Activated CD4-positive, alpha-beta T cell treated with anti-CD3 and anti-CD28 coated beads, Interleukin-2, amount 10 ng/mL, durations not matched to agents 7 days and 5 days (primary cell): ENCODE measurements at places on chromosomes 7 and 10. TPM values are rescaled to one million over a fixed set of nuclear protein-coding genes. Genes with fewer than 3 reads are reported as not detected.
A peak's percentile ranks its signal among the peaks of the same experiment; 100 is the strongest.

- peaks cover 8% of the 10 kb centered on the region for H3K4me1 ChIP-seq
- no peak overlapping the region for H3K27ac ChIP-seq
- no peak overlapping the region for H3K4me3 ChIP-seq
- peaks cover 1% of the 10 kb centered on the region for H3K27me3 ChIP-seq
- no peaks in the 10 kb centered on the region for H3K36me3 ChIP-seq
- DNase-seq, result no peak
Observed at GRCh38 chr10:101848408-101848807, 4.8 kb upstream of the KCNIP2 start.

GRCh38 chr10:112813866-112814591, 136.0 kb upstream of the TCF7L2 start:
- H3K4me3 ChIP-seq, result no peak overlapping the region
- no peak overlapping the region for H3K27ac ChIP-seq
- no peaks in the 10 kb centered on the region for H3K27me3 ChIP-seq
- DNase-seq, result no peak
- H3K4me1 ChIP-seq, result peaks cover 28% of the 10 kb centered on the region

GRCh38 chr10:73997461-73997786, 492 bp upstream of the VCL start:
- H3K4me1 ChIP-seq, result peaks cover 66% of the 10 kb centered on the region
- peak overlapping the region; percentile 98 for H3K27ac ChIP-seq
- H3K36me3 ChIP-seq, result peaks cover 27% of the 10 kb centered on the region
- no peaks in the 10 kb centered on the region for H3K27me3 ChIP-seq

GRCh38 chr10:35420044-35420443, 83.7 kb downstream of the CCNY start:
- no peak overlapping the region for H3K27ac ChIP-seq
- peaks cover 3% of the 10 kb centered on the region for H3K36me3 ChIP-seq
- no peak overlapping the region for H3K4me3 ChIP-seq
- DNase-seq, result no peak
- peaks cover 10% of the 10 kb centered on the region for H3K4me1 ChIP-seq

GRCh38 chr7:37281368-37282092, 167.1 kb downstream of the ELMO1 start:
- DNase-seq, result no peak
- peaks cover 15% of the 10 kb centered on the region for H3K36me3 ChIP-seq
- H3K27ac ChIP-seq, result no peak overlapping the region
- no peaks in the 10 kb centered on the region for H3K27me3 ChIP-seq

DNA sequence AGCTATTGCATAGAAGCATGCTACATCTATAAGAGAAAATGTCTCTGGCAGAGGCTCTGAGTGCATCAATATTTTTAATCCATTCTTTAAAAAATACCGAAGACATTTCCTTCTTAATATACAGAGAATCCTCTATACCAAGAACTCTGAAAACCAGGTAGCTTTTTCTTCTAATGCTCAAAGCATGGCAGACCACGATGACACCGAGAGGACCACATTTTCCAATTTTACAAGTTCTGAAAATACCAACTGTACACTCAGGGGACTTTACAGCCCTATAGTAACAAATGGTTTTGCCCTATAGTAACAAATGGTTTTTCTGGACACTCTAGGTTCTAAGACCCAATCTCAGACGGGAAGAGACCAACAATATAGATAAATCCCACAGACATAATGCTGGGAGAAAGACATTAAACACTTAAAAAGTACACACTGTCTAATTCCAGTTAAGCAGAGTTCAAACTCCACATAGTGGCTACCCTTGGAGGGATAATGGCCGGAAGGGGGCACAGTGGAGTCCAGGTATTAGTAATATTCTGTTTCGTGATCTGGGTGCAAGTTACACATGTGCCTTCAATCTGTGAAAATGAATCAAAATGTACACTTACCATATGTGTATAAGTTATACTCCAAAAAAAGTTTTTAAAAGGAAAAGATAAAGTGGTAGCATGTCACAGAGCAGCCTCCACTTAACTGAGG, 26.2 kb downstream of the CCDC6 start:
- H3K4me1 ChIP-seq, result peaks cover 61% of the 10 kb centered on the region
- no peak overlapping the region for H3K4me3 ChIP-seq
- H3K27me3 ChIP-seq, result no peaks in the 10 kb centered on the region
- no peak overlapping the region for H3K27ac ChIP-seq
- DNase-seq, result no peak

DNA sequence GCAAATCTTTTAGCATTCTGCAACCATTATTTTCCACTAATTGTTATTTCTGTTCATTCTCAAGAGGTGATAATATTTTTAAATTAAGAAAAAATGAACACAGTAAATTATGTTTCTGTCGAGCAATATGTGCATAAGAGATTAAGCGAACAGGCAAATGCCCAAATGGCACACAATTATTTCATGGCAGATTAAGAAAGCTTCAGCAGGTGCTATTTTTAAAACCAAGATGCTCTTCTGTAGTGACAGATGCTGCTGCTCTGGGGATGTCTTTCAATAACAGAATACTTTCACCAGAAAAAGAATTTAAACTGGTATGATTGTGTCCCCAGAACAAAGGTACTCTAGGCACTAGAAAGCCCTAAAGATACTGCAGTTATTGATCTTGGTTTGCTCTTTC, 412.7 kb upstream of the SORCS1 start:
- no peaks in the 10 kb centered on the region for H3K27me3 ChIP-seq
- H3K4me3 ChIP-seq, result no peak overlapping the region
- H3K27ac ChIP-seq, result no peak overlapping the region
- no peaks in the 10 kb centered on the region for H3K4me1 ChIP-seq
- DNase-seq, result no peak

- DNase-seq, result no peak
- no peak overlapping the region for H3K27ac ChIP-seq
- peaks cover 10% of the 10 kb centered on the region for H3K27me3 ChIP-seq
Observed at GRCh38 chr10:116809483-116810119, 39.7 kb upstream of the ENO4 start.

SDK1 gene
- total RNA-seq, result 0.10 TPM

PKD2L1 gene
- total RNA-seq, result not detected

CACNA2D1 gene
- not detected for total RNA-seq

GPR85 gene
- not detected for total RNA-seq

IFRD1 gene
- total RNA-seq, result 26.5 TPM
